ENCODE measurements at places on chromosomes 12 and 14.
A peak's percentile ranks its signal among the peaks of the same experiment; 100 is the strongest.

GRCh38 chr12:1564067-1564466 lies 30.3 kb downstream of the FBXL14 start:
- DNase-seq, result no peak

GRCh38 chr12:19757317-19757877 lies 318.1 kb downstream of the AEBP2 start:
- no peak for DNase-seq

DNA sequence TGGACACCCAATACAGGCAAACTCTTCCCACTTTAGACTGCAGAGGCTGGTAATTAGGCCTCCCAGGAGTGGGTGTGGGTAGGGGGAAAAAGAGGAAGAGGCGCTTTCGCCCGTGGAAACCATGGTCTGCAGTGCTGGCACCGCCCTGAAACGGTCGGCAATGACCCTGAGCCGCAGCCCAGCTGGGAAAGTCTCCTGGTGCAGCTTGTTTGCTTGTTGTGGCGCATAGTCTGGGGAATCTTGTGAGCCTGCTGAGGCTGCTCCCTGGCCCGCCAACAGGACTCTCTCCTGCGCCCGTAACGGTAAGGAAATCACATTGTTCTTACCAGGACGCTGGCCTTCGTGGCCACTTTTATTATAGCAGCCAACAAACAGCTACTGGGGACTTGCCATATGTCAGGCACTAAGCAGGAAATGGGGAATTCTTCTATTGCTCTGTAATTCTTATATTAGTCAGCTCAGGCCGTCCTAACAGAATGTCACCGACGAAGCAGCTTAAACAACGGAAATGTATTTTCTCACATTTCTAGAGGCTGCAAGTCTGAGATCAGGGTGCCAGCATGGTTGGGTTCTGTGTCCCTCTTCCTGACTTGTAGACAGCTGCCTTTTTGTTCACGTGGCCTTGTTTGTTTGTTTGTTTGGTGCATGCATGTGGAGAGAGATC lies 52.5 kb upstream of the RIN3 start:
- DNase-seq, result no peak

- DNase-seq, result no peak
These were observed 129.5 kb upstream of the MDM1 start for GRCh38 chr12:68461645-68462044.

DNA sequence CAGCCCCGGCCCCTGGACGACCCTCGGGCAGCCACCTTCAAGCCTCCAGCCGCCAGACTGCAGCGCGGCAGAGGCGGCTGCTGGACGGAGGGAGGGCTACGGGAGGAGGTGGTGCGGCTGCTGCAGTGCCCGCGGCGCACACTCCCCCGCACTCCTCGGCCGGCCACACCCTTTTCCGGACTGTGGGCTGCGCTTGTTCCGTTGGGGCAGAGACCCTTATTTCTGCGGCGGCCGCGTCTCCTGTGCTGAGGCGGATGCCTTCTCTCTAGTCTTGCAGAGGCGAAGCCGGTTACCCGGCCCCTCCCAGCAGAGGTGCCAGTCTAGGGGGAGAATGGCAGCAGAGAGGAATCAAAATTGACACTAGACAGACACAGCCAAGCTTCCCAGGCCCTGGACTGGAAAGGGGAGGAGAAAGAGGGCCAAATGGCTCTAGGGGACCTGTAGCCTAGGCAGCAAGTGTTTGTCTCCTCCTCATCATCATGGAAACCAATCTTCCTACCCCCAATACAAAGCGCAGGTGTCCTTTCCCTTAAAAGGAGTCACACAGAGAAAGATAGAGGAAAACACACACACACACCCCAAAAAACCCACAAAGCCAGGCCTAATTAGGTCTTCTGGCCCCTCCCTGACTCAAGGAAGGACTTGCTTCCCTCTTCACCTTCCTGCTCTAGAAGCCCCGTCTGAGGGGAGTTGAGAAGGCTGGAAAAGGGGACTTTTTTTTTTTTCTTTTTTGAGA lies 1.3 kb downstream of the ESYT1 start:
- peak; percentile 34 for DNase-seq

GRCh38 chr12:2806700-2807099 lies 5.8 kb upstream of the ITFG2 start:
- no peak for DNase-seq

DNA sequence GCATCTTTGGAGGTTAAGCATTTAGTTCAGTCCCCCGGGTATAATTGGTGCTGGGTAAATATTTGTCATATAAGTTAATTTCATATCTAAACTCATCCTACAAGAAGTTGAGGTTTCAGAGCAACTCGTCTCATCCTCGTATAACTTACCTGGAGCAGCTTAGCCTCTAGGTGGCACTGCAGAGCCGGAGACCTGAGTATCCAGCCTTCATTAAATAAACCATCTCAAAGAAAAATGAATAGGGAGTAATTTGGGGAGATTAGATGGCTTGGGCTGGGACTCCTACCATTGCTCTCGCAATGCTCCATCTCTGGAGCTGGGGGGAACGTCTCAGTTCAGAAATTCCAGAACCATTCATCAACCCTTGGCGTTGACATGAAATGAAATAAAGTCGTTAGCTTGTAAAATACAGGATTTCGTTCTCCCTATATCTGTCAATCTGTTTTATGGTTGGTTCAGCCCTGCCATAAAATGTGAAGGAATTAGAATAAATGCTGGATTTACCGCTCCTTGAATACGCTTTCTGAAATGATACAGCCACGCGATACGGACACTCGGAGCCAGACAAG lies 122.9 kb upstream of the TMEM132D start:
- peak; percentile 18 for DNase-seq

GRCh38 chr12:131196220-131196619 lies 242.5 kb downstream of the ADGRD1 start:
- no peak for DNase-seq

GRCh38 chr12:132668191-132669088 lies 18.7 kb downstream of the POLE start:
- DNase-seq, result no peak

GRCh38 chr12:9749640-9750039 lies 11.1 kb downstream of the CD69 start:
- no peak for DNase-seq

DNA sequence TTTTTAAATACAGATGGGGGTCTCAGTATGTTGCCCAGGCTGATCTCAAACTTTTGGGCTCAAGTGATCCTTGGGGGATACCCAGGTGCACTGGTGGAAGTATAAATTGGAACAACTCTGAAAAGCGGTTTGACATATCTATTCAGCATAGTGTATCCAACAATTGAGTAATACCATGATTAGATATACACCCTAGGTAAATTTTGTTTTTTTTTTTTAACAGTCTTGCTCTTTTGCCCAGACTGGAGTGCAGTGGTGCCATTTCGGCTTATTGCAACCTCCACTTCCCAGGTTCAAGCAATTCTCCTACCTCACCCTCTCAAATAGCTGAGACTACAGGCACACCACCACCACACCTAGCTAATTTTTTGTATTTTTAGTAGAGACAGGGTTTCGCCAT lies 31.6 kb upstream of the SLC25A3 start:
- no peak for DNase-seq

- DNase-seq, result no peak
These were observed 151.0 kb downstream of the TPH2 start for GRCh38 chr12:72089678-72090077.

GRCh38 chr14:101478096-101478495 lies 83.2 kb upstream of the DIO3 start:
- no peak for DNase-seq

DNA sequence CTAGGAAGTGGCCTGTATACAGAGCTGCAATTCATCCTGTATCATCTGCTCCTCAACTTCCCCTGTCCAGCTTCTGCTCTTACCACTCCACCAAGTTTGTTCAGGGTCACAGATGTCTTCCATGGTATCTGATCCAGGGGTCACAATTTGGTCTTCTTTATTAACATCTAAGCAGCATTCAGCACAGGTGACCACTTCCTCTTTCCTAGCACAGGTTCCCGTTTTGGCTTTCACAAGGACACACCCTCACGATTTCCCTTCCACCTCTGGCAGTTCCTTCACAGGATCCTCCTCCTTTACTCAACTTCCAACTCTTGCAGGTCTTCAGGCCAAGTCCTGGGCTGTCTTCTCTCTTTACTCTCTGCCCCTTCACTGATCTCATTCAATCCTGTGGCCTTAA lies 93.6 kb downstream of the TTC7B start:
- DNase-seq, result no peak

DNA sequence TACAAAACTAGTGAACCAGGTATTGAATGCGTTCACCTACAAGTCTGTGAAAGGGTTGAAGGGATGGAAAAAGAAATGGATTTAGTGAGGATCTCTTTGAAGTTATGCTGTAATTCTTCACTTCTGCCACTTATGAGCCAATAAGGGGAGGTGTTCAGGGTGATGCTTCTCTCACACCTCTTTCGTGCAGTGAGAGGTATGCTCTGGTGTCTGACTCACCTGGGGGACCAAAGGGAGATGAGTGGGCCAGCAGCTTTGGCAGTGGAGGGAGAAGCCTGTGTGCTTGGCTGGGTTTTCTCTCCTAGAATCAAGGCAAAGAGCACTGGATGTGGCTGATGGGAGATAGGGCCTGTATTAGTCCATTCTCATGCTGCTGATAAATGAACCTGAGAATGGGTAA lies 45.4 kb downstream of the E2F7 start:
- no peak for DNase-seq

DNA sequence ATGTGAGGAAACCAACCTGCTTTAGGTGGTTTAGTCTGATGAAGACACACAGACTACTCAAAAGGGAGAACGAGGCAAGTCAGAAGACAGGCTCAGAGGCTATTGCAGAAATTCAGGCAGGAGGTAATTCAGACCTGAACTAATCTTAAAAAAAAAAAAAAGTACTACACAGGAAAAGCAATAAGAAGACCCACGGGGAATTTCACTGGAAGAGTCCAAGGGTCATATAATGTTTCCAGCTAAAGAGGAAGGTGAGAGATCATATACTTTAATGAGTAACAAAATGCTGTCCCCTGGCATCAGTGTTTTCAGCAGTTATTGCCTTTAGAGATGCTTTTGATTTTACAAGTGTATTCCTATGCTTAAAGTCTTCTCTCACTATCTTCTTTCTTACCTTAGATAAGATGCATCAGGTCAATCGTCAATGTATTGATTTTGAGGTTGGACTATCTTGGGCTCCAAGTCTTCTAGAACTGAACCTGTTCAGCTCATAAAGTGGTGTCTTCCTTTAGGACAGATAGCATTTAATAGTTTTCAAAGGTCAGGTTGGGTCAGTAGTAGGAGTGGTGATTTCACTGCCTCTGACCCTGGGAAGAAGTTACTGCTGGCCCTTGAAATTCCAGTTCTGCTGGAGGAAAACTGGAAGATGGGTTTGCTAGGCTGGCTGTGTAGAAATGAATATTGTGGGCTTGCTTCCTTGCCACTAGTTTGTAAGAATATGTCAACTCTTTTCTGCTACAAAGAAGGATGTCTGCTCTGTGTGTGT lies 60.0 kb downstream of the FAR2 start:
- DNase-seq, result no peak

DNA sequence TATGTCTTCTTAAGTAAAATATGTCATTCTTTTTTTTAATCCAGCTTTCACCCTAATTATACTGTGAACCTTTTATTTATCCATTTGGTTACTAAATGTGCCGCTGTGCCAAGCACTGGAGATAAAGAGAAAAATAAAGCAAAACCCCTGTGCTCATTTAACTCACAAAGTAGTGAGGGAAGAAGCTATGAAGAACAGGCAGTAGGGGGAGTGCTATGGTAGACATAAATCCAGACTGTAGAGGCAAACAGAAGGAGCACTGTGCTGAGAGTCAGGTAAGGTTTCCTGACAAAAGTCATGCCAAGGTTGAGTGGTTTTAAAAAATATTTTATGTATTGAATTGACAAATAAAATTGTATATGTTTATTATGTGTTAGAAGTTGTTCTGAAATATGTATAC lies 188.5 kb upstream of the SYT10 start:
- DNase-seq, result no peak

GRCh38 chr12:14756334-14757143 lies 46.7 kb downstream of the WBP11 start:
- DNase-seq, result no peak

- DNase-seq, result no peak
These were observed 204.5 kb upstream of the TBX3 start for GRCh38 chr12:114888448-114888847.

DNA sequence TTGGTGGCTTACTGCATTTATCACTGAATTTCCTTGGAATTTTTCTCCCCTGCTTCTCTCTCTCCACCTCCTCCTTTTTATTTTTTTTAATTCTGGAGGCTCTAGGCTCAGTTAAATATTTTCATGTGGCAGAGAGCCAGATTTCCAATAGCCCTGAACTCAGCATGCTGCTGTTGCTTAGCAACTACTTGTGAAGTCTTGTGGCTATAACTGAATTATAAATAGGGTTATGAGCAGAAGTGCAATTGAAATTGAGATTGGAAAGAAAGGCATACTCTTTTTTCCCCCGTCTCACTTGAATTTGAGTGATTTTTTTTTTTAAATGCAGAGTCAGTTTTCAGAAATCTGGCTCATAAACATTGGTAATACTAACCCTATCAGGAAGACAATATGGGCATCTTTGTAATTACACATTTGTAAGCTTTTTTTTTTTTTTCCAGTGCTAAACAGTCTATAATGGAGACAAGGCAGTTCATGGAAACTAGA lies 38.3 kb downstream of the ATF7IP start:
- no peak for DNase-seq

DNA sequence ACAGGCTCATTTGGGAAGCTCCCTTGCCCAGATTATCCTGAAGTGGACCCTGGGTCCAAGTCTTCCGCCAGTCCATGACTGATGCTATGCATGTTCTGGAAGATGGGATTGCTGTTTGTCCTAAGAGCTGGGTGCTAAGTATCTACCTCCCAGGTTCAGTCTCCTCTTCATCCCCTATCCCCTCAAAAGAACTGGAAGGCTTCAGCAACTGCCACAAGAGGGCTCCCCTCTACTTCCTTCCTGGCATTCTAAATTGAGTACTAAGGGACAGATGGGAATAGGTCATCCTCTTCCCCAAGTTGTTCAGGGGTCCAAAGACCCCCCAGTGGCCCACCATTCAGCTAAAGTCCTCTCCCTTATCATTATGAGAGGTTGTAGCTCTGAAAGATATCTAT lies 9.0 kb upstream of the FKBP11 start:
- no peak for DNase-seq

DNA sequence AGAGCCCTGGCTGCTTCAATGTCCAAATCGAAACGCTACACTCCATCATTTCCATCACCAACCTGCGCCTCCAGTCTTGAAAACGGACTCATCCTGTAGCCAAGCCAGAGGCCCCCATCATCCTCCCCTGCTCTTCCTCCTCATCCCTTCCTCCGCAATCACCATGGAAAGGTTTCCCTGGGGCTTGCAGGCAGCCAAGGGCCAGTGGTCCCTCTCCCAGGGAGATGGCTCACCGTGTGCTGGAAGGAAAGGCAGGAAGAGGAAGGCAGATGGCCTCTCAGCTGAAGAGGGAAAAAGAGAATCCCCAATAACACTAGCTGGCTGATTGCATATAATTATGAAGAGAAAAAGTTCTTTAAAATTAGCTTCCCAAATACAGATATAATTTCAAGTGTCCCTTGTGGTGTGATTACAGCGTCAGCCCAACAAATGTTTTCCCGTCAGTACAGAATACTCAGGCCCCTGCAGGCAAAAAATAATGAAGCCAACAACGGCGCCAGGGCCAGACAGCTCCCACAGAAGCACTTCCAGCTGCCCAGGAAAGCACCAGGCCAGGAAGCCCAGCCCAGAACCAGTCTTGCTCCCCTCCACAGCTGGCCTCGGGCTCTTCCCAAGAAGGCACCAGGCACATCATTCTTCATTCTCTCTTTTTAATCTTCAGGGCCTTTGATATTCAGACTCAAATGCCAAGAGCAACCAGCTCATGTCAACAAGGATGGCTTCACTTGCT lies 24.7 kb downstream of the ITPK1 start:
- no peak for DNase-seq

Measured in stimulated activated CD4-positive, alpha-beta T cell treated with anti-CD3 and anti-CD28 coated beads, Interleukin-4, amount 100 ng/mL, for 48 hours (primary cell).